ENCODE measurements at places on chromosomes 12 and 14.

DNA sequence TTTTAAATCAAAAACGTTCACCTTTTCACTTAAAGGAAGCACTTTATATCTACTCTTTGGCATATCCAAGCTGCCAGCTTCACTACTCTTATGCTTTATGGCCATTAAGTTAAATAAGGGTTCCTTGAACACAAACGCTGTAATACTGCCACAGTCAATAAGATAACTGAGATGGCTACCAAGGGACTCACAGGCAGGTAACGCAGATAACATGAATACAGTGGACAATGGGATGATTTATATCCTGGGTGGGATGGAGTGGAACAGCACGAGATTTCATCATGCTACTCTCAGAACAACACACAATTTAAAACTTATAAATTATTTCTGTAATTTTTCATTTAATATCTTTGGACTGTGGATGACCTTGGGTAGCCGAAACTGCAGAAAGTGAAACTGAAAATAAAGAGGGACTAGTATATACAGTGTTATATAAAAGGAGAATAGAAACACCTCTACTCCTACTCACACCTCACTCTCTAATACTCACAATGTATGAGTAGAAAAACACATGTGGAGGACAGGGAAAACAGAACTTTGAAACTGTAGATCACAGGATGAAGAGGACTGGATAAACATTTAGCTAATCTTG, 367.3 kb downstream of the C12orf50 start:
- DNase-seq: no peak

GRCh38 chr14:65906344-65906743, 493.8 kb downstream of the FUT8 start:
- no peak for DNase-seq

DNA sequence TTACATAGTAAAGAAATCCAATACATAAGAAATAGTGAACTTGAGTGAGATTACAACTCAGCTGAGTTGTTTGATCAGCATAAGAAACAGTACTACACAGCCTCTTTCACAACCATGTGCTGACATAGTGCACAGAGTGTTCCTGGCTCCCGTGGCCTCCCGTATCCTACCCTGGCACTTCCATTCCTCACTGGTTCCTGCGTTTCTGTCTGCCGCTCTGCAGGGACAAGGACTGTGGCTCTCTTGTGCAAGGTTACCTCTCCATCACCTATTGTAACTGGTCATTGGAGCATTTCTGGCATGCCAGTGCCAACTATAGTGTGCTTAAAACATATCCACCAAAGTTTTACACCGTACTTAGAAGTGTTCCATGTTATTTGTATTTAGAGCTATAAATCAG, 46.3 kb upstream of the PCED1B start:
- no peak for DNase-seq

DNA sequence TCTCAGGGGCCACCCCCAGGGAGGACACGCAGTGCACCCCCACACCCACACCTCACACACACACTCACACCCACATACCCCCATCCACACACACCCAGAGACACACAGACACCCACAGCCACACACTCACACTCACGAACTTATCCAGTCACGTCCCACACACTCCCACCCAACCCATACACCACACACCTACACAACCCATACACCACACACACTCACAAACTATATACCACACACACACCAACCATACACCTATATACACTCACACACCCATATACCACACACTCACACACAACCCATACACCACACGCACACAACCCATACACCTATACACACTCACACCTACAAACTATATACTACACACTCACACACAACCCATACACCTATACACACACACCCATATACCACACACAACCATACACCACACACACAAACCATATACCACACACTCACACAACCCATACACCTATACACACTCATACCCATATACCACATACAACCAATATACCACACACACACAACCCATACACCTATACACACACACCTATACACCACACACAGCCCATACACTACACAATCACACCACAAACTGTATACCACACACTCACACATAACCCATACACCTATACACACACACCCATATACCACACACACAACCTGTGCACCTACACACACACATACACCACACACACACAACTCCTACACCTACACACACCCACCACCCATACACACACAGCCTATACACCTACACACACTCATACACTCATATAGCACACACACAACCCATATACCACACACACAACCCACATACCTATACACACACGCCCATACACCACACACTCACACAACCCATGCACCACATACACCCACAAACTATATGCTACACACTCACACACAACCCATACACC, 42.7 kb downstream of the TMEM121 start:
- DNase-seq: no peak

- DNase-seq: no peak
These were observed 330.7 kb upstream of the DCN start for GRCh38 chr12:91513313-91513712.

GRCh38 chr14:81450100-81450531, 50.0 kb upstream of the STON2 start:
- no peak for DNase-seq

DNA sequence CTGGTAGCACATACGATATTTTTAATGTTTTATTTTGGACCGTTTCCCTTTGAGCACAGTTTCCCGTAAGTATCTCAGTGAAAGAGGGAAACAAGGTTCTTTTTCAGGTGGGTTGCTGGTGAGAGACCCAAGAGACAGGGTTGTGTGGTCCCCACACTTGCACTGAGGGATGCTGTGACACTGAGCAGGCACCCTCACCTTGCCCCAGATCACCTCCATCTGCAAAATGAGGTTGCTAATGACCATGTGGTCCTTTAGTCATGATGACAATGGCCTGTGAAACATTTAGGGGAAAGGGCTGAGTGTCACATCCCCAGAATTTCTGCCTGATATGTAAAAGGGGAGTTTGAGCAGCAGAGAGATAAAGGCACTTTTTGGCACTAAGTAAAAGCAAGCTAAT, 4.3 kb downstream of the CCND2 start:
- DNase-seq: no peak

DNA sequence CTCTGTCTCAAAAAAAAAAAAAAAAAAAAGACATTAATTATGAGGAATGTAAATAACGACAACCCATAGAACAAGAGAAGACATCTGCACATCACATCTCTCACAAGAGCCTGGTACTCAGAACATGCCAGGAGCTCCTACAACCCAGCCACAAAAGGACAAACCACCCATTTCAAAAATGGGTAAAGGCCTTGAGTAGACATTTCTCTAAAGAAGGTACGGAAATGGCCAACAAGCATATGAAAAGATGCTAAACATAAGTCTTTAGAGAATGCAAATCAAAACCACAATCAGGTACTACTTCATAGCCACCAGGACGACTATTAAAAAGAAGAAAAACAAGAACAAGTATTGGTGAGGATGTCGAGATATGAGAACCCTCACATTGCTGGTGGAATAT, 13.3 kb downstream of the AMN start:
- DNase-seq: no peak
